Posterior cingulate gyrus (tissue), 11 donors: ENCODE measurements at places on chromosomes 6 and 20.

DNA sequence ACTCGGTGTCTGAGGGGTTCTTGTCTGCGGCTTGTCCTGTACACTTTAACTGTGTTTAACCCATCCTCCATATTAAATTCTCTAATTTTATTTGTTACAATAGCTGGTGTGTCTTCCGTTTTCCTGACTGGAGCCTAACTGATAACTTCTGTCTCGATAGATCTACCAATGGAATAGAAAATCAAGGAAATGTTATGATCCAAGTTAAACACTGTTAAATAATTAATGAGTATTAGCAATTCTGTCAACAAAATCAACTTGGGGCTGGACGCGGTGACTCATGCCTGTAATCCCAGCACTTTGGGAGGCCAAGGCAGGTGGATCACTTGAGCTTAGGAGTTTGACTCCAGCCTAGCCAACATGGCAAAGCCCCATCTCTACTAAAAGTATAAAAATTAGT is 81.7 kb downstream of the DNAH8 start:
- DNase-seq = no peak

DNA sequence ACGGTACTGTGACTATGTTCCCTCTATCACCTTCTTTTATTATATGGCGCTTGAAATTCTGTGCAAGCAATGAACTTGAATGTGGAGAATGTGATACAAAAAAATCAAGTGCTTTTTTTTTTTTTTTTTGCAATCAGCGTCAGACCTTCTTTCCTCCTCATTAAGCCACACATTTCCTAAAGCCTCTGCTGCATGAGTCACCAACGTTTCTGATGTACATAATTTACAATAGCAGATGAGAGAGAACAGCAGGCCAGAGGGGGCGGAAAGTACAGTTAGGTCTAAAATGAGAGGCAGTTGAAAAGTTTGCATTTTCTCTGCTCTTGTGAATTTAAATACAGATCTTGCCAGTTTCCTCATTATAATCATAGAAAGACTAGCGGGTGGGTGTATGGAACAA is 114.6 kb upstream of the RIPOR2 start:
- DNase-seq = no peak

GRCh38 chr20:23092861-23093495 is 6.9 kb upstream of the CD93 start:
- DNase-seq = no peak

DNA sequence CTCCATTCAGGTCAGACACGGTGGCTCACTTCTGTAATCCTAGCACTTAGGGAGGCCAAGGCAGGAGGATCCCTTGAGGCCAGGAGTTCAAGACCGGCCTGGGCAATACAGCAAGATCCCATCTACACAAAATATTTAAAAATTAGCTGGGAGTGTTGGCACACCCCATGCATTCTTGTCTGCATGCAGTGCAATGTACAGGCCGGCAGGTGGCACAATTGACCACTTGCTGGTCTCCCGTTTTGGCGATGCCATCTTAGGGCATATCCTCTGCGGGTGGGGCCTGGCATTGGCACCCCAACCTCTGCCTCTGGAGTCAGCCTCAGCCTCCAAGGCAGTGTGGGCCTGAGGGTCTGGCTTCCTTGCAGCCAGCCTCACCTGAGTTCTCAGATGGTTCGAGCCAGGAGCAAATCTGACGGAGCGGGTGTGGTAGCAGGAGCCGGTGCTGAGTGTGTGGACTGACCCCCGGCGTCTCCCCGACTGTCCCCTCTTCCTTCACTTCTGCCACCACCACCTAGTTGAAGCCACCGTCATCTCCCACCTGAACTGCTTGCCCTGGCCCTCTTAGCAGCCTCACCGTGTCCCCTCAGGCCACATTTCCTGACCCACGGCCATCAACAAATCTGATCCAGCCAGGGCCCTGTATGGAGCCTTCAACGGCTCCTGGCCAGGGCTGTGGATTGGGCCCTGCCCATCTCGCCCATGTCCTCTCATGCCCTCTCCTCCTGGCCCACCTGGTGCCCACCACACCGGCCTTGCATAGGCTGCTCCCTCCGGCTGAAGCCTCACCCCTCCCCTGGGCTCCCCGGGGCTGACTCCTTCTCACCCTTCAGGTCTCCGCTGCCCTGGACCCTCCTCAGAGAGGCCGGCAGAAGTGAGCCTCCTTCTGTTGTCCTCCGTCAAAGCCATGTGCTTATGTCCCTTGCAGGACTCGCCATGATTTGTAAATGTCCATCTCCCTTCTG is 44.0 kb downstream of the EFCAB8 start:
- peak; percentile 96 for DNase-seq

DNA sequence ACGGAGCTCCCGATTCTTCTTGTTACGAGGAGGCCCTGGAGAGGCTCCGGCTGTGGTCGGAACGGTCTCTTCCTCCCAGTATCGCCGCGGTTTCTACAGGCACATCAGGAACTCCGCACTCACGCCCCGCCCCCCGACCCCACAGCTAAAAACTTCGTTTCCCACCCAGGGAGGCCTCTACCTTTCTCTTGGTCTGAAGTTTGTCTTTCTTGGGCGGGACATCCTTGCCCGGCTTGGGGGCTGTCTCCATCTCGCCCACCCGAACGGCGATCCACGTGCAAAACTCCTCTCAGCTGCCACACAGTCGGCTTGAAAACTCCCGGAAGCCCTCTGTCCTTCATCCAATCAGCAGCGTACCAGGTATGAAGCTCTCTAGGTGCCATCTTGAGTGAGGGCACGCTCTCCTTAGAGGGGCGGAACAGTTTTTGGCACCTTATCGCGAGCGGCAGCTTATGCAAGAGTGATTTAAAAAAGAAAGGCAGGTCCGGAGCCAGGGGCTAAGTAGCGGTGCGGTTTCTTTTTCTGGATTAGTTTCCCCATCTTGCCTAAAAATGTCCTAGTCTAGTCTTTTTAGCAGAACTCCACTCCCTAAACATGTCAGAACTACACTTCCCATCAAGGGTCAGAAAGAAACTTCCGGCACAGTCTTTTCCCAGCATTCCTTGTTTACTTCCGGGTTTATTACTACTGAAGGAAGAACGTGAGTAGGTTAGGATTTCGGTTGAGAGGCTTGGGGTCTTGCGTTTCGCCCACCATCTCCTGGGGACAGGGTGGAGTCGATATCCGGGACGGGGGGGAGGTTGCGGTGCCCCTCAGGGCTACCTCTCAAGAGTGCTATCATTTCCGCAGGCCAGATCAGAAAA is at the start of the genes PFDN6 and WDR46:
TSS of gene PFDN6 (plus strand) at position 681 of the 863 bp plus-strand sequence. CDS start 256 bp downstream, outside the sequence.
TSS of gene WDR46 (minus strand) at position 319 of the 863 bp plus-strand sequence. CDS start at position 250, 69 bp downstream.
- DNase-seq = peak; percentile 85

DNA sequence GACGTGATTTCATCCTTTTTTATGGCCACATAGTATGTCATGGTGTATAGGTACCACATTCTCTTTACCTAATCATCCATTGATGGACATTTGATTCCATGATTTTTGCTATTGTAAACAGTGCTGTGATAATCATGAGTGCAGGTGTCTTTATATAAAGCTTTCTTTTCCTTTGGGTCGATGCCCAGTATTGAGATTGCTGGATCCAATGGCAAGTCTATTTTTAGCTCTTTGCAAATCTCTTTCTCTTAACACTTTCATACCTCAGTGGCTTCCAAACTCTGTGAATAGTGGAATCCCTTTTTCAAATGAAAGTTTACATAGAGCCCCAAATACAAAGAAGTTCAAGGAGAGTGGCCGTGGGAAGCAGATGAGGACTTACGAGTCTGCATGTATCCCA is 105.8 kb upstream of the SPTLC3 start:
- DNase-seq = no peak

DNA sequence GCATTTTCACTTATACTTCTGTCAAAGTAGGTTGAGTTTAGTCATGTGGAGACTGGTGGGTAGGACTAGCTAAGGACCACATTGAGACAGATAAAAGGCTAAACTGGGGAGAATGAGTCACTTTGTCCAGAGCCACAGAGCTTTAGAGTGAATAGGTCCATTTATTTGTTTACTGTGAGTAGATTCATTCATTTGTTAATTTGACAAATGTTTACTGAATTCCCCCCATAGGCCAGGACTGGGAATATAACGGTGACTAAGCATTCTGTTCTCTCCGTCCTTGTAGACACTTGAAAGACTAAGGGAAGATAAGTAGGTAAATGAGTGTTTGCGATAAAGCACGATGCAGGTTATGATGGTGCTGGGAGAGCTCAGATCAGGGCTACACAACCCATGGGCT is 699.7 kb upstream of the ID4 start:
- no peak for DNase-seq

DNA sequence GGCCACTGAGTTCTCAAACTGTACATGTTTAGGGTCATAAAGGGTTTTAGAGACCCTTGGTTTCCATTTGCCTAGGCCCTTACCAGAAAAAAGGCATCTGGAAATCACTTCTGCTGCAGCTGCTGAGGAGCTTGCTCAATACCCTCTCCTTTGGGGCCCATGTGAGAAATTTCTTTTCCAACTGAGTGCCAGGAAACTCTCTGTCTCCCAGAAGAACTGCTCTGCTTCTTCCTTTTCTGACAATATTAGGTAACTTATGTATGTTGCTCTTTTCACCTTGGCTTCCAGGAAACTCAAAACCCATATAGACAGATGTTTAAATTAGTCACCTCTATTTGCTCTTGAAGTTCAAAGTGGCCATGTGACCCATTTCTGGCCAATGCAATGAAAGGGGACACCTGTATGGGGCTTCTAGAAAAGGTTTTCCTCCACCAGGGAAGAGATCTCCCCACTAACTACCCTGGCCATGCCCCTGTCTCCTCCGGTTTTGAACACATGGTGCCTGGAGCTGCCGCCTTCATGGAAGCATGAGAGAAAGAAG is 121.6 kb downstream of the PREX1 start:
- DNase-seq = no peak

GRCh38 chr6:38177882-38178583 is 358.5 kb downstream of the ZFAND3 start:
- no peak for DNase-seq

- no peak for DNase-seq
Observed at GRCh38 chr6:12803486-12803885, 86.9 kb downstream of the PHACTR1 start.

DNA sequence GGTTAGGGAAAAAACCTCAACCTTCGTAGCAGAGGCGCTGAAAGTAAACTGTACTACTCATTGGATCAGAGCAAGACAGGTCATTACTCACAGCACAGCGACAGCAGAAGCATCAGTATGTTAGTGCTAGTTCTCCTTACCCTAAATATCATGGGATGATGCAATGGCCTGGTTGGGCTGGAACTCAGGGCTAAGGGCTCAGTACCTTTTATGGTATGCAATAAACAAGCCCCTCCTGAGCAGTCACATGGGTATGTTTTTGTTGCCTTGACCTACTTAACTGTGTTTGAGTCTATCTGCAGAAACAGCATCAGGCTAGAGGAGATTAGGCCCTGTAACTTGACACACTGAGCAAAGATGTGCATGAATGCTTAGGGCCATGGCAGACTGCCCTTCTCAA is 369.4 kb upstream of the IMPG1 start:
- no peak for DNase-seq

DNA sequence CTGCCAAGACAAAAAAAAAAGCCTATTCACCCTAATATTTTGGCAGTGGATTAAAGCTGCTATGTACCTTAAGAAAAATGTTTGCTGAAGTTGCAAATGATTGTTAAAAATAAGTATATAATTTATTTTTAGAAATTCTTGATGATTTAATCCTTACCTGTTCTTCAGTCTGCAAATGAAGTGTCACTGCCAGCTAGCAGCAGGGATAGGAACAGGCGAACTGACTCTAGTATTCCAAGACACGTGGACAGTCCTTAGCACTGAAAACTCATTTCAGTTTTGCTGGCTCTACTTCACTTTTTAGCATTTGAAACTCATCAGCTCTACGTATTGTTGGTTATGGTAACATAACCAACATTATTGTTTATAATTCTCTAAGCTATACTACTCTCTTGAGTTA is 204.4 kb upstream of the ID4 start:
- no peak for DNase-seq

DNA sequence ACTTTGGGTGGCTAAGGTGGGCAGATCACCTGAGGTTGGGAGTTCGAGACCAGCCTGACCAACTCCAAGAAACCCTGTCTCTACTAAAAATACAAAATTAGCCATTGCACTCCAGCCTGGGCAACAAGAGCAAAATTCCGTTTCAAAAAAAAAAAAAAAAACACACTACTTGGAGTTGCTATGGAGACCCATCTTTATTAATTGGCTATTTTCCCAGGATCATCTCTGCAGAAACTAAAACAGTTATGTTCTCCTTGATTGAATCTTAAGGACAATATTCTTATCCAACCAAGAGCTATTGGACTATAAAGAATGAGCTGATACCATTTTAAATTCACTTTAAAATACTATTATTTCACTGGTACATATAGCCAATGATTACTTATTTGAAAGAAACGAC is 14.7 kb downstream of the AKIRIN2 start:
- no peak for DNase-seq

GRCh38 chr6:79157961-79158644 is 76.4 kb downstream of the HMGN3 start:
- no peak for DNase-seq

- DNase-seq = no peak
Observed at GRCh38 chr6:111074311-111074710, 13.0 kb upstream of the SLC16A10 start.

DNA sequence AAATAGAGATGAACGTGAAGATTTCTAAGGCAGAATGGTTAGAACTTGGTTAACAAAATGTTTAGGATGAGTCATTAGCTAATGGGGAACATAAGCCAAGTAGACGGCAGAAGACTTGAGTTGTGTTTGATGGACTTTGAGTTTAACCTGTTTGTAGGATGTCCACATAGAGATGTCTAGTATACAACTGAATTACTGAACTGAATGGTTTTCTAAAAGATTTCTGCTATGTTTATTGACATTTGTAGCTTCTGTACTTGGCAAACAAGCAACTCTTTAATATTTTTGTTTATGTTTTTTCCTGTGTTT is 54.5 kb upstream of the DYNLRB1 start:
- no peak for DNase-seq

- no peak for DNase-seq
Observed at GRCh38 chr20:60641879-60642447, 610.1 kb upstream of the CDH4 start.

DNA sequence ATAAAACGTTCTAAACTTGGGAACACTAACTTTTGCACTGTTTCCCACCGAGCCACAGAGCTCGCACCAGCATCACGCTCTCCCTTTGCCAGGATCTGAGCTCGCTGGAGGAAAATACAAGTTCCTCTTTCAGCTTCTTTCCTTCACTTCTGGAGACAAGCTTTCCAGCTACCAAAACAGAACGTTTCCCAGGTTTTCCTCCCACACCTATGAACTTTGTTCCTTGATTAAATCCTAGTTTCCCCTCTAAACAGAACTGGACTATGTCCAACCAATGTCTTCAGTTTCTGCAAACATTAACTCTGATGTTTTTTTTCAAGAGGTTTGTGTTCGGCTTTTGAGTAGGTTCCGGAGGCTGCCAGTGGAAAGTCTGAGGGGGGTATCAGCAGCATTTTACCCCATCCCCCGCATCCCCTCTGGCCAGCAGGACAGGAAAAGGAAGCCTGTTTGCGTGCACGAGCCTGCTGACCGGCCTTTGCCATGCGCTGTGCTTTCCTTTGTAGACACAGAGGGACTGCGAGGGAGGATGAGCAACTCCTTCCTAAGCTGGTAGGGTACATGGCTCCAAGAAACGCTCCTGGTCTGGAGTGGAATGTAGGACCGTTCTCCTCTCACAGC is 135.5 kb downstream of the LY86 start:
- DNase-seq = no peak

DNA sequence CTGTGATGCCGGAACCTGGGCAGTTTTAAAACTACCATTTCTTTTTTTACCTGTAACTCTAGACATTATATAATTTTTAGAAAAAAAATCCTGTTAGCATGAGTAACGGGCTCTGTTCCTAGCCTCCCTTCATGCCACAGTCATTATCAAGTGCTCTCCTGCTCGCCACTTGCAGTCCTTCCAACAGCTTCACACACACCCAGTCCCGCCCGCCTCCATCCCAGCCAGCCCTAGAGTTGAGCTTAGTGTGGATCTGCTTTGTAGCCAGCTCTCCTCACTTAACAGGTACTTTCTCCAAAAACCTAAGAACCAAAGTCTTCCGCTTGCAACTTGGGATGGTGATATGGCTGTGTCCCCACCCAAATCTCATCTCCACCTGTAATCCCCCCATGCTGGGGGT is 51.5 kb downstream of the EZR start:
- DNase-seq = no peak
